Stimulated activated CD8-positive, alpha-beta memory T cell treated with anti-CD3 and anti-CD28 coated beads, Interleukin-2, amount 100 ng/mL, for 1 hour (primary cell): ENCODE measurements at places on chromosomes 5 and 9.

- no peak for DNase-seq
Observed at GRCh38 chr5:179619776-179620175, 3.7 kb downstream of the HNRNPH1 start.

DNA sequence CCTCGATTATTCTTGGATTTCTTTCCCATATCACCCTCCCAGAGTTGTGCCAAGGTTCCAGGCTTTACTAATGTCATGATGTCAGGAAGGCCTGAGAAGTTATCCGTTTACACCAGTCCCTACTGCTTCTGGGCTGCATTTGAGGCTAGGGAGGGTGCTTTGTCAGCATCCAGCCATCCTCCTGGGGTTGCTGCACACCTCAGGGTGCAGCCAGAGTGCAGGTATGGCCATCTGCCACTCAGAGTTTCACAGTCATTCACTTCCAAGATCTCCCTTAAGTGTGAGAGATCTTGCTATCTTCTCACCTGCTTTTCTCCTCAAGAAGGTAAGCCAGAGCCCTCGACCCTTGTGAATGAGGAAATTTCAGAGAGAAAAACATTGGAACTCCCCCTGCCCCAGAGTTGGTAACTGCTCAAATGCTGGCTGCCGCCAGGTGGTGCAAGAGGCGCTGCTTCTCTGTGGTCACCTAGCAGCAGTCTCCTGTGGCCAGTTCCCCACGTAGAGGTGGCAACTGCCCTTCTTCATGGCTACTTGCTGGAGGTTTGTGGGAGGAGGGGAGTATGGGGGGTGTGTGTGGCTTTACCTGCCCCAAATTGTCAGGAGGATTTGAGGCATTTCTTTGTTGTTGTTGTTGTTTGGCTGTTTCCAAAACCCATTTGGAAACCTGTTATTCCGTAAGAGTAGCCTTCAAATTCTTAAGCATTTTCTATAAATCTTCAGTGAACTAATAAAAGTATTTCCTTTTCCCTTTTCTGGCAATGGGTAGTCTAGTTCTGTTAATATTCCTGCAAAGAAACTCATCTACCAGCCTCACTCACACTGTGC is 259.6 kb upstream of the DMRT1 start:
- no peak for DNase-seq

GRCh38 chr9:132823370-132824145 is 54.5 kb downstream of the AK8 start:
- DNase-seq: no peak

DNA sequence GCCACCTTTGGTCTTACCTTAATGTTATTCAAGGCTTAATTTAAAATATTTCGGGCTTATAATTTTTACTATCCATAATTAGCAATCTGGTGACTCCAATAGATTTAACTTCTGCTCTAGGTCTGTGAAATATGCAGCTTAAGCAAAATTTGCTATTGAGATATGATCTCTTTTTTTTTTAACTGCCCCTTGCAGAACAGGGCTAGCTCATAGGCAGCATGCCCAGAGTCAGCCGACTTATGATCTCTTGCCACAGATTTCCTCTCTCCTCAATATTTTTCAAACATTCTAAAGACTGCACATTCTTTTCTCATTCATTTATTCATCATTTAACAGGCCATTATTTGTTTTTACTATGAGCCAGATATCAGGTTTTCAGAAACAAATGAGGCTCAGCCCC is 4.5 kb downstream of the TTC23L start:
- no peak for DNase-seq

DNA sequence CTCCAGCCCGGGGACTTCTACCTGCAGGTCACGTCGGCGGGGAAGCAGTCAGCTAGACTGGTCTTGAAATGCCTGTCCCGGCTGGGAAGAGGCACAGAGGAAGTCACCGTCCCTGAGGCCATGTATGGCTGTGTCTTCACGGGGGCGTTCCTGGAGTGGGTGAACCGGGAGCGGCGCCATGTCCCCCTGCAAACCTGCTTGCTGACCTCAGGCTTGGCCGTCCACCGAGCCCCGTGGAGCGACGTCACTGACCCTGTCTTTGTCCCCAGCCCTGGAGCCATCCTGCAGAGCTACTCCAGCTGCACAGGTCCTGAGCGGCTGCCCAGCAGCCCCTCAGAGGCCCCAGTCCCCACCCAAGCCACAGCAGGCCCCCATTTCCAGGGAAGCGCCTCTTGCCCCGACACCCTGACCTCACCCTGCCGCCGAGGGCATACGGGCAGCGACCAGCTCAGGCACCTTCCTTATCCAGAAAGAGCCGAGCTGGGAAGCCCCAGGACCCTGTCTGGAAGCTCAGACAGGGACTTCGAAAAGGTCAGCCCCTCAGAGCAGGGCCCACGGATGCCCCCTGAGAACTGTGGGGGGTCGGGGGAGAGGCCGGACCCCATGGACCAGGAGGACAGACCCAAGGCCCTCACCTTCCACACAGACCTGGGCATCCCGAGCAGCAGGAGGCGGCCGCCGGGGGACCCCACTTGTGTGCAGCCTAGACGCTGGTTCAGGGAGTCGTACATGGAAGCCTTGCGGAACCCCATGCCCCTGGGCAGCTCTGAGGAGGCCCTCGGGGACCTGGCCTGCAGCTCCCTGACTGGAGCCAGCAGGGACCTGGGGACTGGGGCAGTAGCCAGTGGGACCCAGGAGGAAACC is 47.8 kb downstream of the PLEKHG4B start:
- DNase-seq: no peak

- no peak for DNase-seq
Observed at GRCh38 chr5:110865400-110866094, 126.7 kb downstream of the SLC25A46 start.

- no peak for DNase-seq
Observed at GRCh38 chr5:150694612-150695011, 6.2 kb downstream of the RBM22 start.

DNA sequence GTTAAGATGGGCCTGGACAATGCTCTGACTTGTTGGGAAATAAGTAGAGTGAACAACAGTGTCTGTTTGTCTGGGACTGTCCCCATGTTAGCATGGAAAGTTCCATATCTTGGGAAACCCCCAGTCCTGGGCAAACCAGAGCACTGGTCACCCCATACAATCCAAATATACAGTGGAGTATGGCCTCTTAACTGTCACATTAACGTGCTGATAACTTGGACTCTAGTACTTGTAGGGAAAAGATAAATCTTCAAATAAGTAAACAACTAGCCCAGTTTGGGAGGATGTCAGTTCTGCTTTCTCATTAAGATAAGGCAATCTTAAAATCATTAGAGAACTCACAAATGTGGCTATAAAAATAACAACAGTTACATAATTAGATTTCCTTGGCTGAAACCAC is 47.6 kb upstream of the JAK2 start:
- no peak for DNase-seq

- no peak for DNase-seq
Observed at GRCh38 chr5:142780871-142781270, 10.7 kb downstream of the ARHGAP26 start.

DNA sequence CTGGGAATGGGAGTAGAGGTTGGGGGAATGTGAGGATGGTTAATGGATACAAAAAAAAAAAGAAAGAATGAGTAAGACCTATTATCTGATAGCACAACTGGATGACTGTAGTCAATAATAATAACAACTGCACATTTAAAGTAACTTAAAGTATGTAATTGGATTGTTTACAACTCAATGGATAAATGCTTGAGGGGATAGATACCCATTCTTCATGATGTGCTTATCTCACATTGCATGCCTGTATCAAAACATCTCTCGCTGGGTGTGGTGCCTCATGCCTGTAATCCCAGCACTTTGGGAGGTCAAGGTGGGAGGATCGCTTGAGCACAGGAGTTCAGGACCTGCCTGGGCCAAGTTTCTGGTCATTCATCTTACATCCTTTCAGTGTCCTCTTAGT is 34.6 kb downstream of the MCCC2 start:
- DNase-seq: no peak

- DNase-seq: no peak
Observed at GRCh38 chr5:59557572-59557971, 336.0 kb downstream of the PDE4D start.

DNA sequence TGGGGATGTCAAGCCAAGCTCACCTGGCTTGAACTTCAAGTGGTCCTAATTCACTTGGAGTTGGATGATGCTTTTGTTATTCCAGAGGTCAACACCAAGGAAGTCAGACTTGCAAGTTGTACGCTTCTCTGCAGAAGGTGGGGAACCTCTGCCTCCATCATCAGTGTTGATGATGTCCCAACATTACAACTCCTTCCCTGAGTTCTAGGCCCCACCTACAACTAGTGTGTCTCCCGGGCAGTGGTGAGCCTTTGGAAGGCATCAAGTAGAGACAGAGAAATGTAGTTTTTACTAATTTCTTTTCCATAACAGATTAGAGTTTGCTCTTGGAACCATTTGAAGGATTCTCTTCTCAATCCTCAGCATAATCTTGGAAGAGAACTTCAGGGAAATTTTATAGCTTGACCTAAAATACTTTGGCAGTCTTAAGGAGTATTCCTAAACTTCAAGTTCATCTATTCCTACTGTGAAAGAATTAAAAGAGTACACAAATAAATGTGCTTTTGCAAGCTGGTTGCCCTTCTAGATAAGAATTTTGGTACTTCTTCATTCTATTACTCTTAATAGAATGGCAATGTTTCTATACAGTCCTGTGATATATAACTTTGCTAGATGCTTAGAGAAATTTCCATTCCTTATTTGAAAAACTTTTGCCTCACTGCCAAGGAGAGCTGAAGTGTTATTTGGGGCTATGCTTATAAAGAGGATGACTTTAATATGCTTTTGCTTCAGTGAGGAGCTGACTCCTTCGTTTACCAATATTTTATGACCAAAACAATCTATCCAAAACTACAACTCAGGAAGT is 12.0 kb downstream of the MAMDC2 start:
- no peak for DNase-seq

GRCh38 chr5:160029004-160029403 is 20.1 kb downstream of the TTC1 start:
- DNase-seq: no peak

GRCh38 chr5:54173251-54173650 is 137.1 kb downstream of the ARL15 start:
- DNase-seq: no peak

- no peak for DNase-seq
Observed at GRCh38 chr9:87556821-87557220, 59.2 kb downstream of the DAPK1 start.

DNA sequence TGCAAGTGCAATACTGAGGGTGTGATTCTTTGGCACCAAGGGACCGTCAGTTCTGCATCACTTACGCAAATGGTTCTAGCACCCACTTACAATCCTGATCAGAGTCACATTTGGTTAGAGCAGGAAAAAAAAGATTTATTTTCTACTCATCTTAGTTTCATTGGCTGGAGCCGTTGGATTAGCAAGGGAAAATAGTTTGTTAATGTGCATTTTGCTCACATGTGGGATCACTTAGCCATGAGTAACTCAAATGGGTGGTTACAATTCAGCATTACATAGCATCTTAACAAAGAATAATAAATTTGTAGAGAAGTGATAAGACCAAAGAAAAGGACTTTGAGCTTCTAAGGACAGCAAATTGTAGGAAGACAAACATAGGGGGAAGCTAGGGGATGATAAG is 216.9 kb downstream of the AUH start:
- no peak for DNase-seq
